Thoracic aorta endothelial cell (primary cell): ENCODE measurements at places on chromosomes 1 and 21. TPM values are rescaled to one million over a fixed set of nuclear protein-coding genes. Genes with fewer than 3 reads are reported as not detected.

The TMEM51 gene
- total RNA-seq: 9.0 and 9.2 TPM in 2 replicates

The PARS2 gene
- 2.0 and 4.1 TPM in 2 replicates for total RNA-seq

The AZIN2 gene
- 1.2 and 1.4 TPM in 2 replicates for total RNA-seq

The MEX3A gene
- total RNA-seq: 7.8 and 8.3 TPM in 2 replicates
